ENCODE measurements at places on chromosomes 1 and 21.

GRCh38 chr1:26820784-26821269, 5.7 kb upstream of the ZDHHC18 start:
- DNase-seq, result no peak

GRCh38 chr21:15653710-15654109, 76.1 kb upstream of the USP25 start:
- no peak for DNase-seq

DNA sequence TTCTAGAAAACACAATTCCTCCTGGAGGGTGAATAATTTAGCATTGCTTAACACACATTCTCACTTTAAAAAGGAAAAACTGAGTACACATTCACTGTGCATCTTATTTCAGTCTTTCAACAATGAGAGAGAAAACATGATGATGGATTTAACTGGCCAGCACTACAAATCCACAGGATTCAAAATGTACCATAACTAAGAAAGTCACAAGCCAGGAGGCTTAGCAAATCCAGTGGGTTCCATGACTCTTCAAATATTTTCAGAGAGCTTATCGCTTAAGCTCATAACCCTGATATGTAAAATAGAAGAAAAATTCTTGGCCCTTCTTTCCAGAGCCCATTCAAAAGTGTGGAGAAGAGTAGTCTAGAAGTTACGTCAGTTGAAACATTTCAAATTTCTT, 820.3 kb downstream of the LTN1 start:
- DNase-seq, result no peak

DNA sequence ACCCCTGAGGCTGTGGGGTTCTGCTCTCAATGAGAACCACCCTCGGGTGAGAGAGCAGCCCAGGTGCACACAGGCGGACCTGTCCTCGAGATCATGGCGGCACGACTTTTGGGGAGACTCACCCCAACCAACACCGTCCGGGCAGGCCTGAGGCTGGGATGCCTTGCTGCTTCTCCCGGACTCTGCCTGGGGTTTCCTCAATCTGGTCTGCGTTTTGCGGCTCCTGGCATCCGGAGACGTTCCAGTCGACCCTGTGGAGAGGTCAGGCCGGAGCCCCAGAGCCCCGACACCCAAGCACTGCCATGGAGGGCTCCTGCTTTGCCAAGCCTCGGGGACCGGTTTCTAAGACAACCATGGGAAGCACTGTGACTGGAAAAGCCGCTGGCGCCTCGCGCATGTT, 3879.7 kb downstream of the SRGAP2C start:
- DNase-seq, result no peak

- no peak for DNase-seq
Measured at GRCh38 chr1:91511386-91511785, 10.7 kb downstream of the CDC7 start.

DNA sequence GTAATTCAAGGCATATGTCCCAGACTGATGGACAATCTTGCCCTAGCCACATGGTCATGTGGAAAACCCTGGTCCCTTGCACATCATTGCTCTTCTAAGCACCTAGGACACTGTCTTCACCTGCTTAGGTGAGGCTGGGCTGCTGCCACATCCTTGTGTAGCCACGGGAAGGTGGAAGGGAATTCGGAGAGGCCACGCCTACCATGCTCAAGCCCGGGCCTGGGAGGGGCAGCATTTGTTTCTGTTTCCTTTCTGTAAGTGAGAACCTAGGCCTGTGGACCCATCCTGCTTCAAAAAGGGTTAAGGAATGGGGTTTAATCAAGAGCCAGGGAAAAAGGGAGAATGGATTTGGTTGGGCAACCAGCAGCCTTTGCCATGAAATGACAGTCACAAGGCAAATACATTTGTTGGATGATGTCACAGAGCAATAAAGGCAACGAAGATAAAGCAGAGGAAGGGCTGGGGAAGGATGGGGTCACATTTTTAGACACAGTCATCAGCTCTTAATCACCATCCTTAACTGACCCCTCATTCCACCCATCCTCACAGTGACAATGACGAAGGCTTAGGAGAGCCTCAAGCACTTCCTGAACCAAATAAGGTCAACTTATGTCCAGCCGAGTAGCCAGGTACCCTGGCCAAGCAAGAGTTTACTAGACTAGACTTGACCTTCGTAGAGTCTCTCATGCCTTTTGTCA, 10.1 kb upstream of the LRRC38 start:
- DNase-seq, result no peak

DNA sequence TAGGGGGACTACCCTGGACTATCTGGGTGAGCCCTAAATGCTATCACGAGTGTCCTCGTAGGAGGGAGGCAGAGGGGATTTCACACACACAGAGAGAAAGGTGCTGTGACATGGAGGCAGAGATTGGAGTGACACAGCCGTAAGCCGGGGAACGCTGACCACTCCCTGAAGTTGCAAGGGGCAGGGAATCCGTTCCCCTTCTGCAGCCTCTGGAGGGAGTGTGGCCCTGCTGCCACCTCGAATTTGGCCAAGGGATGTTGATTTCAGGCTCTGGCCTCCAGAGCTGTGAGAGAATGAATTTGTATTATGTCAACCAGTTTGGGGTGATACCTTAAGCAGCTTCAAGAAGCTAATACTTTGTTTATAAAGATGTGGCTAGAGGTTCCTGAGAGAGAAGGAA, 137.7 kb downstream of the ACTL8 start:
- no peak for DNase-seq

DNA sequence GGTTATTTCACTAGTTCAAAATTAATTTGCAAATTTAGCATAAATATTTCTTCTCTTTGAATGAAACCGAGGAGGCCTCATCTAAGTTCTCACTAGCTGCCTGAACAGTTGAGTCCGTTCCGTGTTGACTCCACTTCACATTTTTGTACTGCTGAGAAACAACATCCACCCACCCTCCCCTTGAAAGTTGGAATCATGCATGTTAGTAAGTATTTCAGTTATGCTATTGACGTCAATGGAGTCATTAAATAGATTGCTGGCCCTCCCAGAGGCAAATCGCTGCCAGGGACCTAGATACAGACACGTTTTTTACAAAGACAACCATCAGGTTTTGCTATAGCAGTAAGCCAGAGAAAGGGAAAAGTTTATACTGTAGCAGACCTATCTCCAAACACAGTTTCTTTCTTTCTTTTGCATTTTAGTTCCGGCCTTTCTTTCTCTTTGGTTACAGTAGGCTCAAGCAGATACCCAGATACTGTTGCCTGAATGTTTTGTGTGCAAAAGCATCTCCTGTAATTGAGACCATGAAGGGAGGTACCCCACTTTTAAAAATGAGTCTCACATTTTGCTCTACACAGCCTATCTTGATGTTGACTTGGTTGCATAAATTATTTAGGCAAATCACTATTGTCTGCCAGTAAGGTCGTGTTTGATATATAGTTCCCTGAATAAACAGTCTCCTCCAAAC, 262.6 kb upstream of the SGIP1 start:
- peak; percentile 94 for DNase-seq

GRCh38 chr1:35642471-35642955, 1.2 kb upstream of the PSMB2 start:
- no peak for DNase-seq

- DNase-seq, result peak; percentile 77
Measured at GRCh38 chr1:91650764-91651163, 150.1 kb downstream of the CDC7 start.

GRCh38 chr21:24423546-24423945, 1183.7 kb downstream of the MRPL39 start:
- DNase-seq, result no peak

DNA sequence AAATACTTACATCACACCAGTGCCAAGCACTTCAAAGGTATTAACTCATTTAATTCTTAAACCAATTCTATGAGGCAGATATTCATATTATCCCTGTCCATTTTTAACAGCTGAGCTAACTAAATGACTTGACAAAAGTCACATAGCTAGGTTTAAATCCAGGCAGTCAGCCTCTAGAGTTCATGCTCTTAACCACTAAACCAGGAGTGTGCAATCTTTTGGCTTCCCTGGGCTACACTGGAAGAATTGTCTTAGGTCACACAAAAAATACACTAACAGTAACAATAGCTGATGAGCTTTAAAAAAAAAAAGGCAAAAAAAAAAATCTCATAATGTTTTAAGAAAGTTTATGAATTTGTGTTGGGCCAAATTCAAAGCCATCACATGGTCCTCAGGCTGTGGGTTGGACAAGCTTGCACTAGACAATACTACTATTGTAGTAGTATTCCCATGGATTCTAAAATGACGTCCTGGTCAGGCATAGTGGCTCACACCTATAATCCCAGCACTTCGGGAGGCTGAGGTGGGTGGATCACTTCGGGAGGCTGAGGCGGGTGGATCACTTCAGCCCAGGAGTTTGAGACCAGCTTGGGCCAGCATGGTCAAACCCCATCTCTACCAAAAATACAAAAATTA, 10.0 kb downstream of the UBR4 start:
- DNase-seq, result no peak

DNA sequence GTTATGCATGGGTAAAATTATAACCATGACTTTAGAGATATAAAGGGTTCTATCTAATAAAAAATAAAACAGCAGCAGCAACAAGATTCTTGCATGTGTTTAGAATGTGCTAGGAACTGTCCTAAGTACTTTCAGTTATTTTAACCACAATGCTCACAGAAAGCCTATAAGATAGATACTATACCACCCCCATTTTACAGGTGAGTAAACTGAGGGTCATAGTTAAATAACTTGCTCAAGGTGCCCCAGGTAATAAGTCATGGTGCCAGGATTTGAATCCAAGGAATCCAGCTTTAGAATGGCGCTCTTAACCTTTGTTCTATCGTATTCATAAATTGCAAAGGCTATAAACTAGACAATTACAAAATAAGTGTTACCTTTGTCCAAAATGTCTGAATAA, 53.4 kb downstream of the FRRS1 start:
- DNase-seq, result no peak

GRCh38 chr1:234997201-234997895, 131.3 kb downstream of the TOMM20 start:
- peak; percentile 94 for DNase-seq

DNA sequence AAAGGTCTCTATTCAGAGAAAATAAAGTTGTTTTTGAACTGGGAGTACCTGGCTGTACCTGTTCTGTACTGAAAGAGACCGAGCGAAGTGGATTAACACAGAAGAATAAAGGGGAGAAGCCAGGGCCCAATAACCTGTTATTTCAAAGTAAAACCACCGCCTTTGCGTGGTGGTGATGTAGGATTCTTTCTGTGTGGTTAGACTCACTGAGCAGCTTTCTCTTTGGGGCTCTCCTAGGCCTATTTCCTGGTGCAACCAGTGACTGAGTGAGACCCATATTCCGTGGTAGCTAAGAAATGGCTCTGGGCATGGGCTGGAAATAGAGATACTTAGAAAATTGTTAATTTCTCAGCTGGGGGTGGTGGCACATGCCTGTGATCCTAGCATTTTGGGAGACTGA, 99.9 kb downstream of the XCL2 start:
- no peak for DNase-seq

DNA sequence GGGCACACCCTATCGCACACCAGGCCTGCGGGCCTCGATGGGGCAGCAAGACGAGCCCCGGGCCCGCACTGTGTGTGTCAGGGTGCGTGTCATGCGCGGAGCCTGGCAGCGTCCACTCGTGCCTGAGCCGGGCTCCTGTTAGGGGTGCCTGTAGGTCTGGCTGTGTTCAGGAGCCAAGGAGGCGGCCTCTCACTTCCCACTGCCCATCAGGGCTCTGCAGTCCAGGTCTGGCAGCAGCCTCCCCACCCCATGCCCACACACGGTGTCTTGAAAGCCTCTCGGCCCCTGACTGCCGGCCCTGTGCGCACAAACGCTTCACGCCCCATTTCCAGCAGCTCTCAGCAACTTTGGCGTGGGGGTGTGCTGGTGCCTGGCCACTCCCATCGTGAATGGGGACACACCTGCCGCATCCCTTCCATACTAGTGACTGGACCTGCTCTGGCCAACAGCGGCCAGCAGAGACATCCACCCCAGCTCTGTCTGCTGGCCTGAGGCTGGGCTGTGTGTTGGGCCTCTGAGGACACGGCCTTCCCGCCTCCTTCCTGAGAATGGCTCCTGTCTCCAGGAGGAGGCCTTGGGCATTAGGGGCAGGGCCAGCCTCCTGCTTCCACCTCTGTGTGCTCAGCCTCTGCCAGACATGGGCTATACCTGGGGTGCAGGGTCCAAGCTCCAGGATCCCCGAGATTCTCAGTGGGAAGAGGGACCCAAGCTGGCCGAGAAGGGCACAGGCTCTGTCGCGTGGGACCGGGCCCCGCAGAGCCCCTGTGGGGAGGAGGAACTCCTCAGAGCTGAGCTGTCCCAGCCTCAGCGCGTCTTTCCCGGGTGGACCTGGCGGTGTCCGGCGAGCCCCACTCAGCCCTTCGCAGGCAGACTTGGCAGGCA, 41.8 kb upstream of the ACTRT2 start:
- no peak for DNase-seq

DNA sequence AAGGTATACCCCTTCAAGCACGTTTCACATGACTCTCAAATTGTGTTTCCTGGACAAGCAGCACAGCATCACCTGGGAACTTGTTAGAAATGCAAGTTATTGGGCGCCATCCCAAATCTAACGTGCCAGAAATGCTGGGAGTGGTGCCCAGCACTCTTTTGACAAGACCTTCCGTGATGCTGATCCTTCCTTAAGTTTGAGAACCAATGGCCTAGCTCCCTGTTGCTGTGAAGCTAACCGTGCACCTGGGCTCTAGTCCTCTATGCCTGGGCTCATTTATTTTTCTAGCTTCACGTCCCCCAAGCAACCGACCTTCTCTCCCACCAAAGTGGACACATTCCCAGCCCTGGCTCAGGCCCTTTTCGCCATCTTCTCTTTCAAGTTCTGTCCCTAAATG, 4.3 kb downstream of the BEST4 start:
- no peak for DNase-seq

- DNase-seq, result no peak
Measured at GRCh38 chr1:31013187-31013864, 52.2 kb downstream of the PUM1 start.

- no peak for DNase-seq
Measured at GRCh38 chr1:205772607-205773032, 2.7 kb downstream of the RAB29 start.

DNA sequence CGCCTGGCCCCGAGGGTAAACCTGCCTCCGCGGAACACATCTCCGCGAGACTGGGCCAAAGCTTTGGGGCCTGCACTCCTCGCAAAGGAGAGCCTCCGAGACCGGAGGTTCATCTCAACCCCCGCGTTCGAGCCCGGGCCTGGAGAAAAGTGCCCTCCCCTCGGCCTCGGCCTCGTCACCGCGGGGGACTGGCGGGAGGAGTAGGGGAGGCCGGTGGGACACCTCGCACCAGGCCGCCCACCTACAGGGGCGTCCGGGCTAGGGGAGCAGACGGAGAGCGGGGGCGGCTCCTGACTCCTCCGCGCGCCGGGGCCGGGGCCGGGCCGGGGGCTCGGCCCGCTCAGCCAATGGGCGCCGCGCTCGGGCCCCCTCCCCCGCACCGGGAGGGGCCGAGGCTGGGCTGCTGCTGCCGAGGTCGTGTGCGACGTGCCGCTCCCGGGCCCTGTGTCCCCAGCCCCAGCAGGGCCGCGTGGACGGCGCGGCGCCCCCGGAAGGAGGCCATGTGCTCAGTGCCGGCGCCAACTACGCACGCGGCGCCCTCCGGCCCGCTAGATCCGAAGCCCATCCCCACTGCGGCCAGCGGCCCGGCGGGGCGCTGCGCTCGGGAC, 684 bp downstream of the SLC2A1 start:
- peak; percentile 79 for DNase-seq

GRCh38 chr1:213371847-213372619, 321.0 kb downstream of the RPS6KC1 start:
- no peak for DNase-seq

Data from femur (tissue), 1 donor.